ENCODE measurements at places on chromosomes 7 and 10.
A peak's percentile ranks its signal among the peaks of the same experiment; 100 is the strongest.

GRCh38 chr10:5613481-5614154, 52.8 kb downstream of the ASB13 start:
- DNase-seq: no peak

DNA sequence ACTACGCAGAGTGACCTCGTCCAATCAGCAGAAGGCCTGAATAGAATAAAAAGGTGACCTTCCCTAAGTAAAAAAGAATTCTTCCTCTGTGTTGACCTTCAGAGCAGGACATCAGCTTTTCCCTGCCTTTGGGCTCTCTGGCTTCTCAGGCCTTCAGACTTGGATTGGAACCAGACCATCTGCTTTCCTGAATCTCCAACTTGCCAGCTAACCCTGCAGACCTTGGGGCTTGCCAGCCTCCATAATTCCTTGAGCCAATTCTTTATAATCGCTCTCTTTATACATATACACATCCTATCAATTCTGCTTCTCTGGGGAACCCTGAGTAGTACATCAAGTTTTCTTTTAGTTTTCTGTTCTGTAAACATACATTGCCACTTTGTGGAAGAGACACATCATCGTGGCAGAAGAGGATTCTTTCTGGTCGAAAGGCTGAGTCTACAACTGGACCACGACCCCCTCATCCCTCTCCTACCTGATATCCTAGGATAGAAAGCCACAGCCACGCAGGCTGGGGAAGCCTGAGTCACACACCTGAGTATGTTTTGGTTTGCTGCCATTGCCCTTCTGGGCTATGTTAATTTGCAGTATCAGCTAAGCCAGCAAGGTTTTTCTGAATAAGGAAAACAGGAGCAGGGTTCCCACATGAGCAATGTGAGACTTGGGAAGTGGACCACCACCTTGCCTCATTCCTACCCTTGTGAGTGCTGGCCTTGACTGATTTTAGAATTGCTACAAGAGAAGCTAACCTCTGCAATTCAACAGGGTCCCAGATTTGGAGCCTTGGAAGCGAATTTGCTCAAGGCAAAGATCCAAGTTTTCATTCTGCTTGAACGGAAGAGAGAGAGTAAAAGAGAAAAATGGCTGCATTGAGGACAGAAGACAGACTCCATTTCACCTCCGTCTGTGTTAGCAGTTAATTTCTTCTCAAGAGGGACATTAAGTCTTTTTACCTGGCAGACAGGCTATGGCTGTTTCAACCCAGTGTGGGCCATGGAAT, 445.2 kb upstream of the FZD8 start:
- DNase-seq: no peak

GRCh38 chr10:13560597-13560996, 26.2 kb upstream of the PRPF18 start:
- DNase-seq: no peak

- no peak for DNase-seq
These were observed 608.2 kb downstream of the GALNT17 start for GRCh38 chr7:71740174-71740560.

DNA sequence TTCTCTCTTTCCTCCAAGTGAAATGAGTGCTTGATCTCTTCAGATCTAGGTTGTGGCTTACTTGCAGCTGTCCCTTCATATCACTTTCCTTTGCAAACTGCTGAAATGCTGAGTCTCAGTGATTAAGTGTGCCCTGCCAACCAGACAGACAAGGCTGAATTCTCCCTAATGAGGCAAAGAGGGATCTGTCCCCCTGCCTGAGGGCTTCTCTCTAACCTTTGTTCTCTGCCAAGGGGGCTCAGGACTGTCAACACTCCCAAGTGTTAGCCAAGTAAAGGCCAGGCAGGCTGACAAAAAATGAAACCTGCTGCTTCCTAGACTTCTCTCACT, at the start of gene MSS51:
Gene MSS51, minus strand, starts transcription at position 24 of the 330 bp plus-strand sequence. CDS start 5,277 bp downstream, outside the sequence.
- DNase-seq: no peak

DNA sequence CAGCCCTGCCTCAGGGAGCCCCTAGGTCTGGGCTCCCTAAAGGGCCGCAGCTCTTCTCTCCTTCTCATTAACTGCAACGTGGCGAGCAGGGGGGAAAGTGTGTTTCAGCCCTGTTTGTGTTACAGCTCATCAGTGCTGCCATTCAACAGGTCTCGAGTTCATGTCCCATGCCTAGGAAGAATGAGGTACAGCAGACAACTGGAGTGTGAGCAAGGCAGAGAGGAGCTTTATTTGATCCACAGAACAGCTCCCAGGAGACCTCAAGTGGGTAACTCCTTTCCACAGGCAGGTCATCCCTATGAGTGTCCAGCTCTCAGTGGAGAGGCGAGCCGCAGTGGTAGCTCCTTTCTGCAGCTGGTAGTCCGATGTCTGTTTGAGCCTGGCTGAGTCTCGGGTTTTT, 313.1 kb downstream of the AUTS2 start:
- DNase-seq: no peak

GRCh38 chr10:72462261-72462660, 107.5 kb upstream of the DNAJB12 start:
- no peak for DNase-seq

GRCh38 chr10:95693071-95693667, 558 bp downstream of the TCTN3 start:
- no peak for DNase-seq

DNA sequence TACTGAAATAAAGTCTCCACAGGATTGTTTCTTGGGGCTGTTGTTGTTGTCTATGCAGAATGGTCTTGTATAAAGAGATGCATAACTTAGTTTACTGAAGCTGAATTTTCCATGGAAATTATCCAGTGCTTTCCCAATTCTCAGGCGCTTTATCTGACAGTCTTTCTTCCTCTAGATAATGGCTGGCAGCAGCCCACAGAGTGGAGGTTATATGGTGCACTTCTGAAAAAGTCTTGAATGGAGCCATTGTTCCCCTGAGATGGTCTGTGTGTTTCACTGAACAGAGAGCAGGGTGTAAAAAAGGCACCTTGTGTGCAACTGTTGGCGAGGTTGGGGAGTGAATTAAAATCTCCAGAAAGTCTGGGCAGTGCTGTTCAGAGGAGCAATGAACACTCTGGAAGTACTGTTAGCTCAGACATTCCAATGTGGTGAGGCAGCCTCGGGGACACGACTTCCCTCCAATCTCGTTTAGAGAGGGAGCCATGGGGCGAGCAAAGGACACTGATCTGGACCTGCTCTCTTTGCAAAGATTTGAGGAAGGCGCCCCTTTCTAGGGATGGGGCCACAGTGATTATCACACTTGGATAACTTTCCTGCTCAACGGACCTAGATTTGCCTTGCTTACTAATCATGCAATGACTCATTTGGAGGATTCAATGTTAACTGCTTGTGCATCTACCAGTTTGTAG, 2.0 kb upstream of the PLCE1 start:
- no peak for DNase-seq

DNA sequence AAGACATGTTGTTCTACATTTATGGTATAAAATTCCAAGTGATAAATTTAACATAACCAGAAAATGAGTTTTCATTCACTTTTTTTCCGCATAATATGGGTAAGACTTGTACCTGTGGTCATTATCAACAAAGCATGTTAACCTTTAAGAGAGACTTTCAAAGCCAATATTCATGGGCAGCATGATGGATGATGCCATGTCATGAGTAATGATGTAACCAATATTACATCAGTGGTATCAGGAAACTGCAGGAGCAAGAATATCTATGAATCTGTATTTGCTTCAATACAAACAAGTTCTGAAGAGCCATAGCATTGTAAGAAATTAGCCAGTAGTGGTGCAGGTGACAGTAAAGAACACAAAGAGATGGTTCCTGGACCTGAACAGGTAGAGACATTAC, 126.9 kb downstream of the C1GALT1 start:
- no peak for DNase-seq

GRCh38 chr10:91798649-91799611, 704 bp downstream of the TNKS2 start:
- peak; percentile 21 for DNase-seq

DNA sequence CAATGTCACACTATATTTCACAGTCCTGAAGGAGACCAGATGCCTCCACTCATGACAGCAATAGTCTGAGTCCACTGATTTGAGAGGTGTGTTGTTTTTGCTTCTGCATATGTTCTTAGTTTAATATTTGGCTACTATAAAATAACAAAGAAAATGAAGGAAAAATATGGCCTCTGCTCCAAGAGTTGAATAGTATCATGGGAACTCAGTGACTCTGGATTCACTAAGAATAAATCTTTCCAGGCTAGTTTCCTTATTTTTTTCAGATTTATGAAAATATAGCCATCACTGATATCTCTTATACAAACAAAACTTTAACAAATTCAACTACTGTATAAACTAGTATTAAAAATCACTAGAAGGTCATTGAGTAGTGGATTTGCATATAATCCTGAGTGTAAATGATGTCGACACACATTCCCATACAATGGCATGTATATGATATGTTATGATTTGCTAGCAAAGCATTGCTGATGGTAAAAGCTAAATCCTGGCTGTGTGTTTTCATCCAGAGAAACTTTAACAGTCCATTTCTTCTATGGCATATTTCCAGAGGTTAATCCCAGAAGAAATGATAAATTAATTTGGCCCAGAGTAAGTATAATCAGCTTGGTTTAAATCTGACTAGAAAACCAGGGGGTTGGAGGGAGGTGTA, 66.0 kb upstream of the VIPR2 start:
- DNase-seq: no peak

DNA sequence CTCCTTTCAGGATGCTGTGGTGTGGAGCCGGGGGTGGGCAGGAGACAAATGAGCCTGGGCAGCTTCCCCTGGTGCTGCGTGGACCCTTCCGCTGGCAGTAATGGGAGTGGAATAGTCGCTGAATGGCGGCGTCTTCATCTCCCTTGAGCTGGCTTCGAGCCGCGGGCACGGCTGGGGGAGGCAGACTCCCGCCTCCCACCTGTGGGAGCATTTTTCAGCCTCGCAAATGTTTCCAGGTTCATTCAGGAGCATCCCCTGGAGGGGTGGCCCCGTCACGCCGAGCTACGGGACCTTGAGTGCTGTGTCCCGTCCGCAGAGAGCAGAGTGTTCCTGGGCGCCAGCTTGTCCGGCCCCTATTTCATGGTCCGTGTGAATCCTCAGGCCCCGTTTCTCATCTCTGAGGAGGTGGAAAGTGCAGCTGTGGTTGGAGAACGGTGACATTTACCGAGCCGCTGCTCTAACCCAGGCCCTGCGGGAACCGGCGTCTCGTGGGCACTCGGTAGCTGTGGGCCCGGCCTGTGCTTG, 18.1 kb downstream of the FAM20C start:
- no peak for DNase-seq

DNA sequence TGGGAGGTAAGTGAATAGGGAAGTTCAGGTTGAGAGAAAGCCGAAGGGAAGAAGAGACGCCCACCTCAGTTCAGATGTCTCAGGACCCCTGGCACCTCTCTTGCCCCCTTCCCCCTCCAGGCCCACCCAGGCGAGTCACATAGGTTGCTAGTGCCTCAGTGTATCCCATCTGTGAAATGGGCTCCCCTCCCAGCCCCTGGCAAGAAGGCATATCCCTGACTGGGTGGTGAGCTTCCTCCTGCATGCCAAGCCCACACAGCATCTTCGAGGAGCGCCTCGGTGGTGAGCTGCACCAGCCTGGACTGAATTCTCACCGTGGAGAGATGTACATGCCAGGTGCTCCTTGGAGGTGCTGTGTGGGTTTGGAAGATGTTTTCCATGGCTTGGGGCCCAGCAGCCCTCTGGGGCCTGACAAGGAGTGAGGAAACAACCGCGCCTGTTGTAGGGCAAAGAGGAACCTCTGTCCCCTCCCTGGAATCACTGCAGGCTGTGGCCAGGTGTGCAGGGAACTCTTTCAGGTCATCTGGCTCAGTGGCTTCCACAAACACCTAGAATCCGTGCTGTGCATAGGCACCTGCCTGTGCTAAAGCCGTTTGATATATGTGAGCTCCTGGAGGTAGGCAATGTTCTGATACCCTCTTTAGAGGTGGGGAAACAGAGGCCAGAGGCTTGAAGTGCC, 45.1 kb downstream of the UNC5B start:
- DNase-seq: no peak

- no peak for DNase-seq
These were observed at the start of gene GTF2I for GRCh38 chr7:74657692-74658177. Gene GTF2I, plus strand, starts transcription at chr7:74657718. Its CDS starts 31,411 bp downstream, at chr7:74689129.

DNA sequence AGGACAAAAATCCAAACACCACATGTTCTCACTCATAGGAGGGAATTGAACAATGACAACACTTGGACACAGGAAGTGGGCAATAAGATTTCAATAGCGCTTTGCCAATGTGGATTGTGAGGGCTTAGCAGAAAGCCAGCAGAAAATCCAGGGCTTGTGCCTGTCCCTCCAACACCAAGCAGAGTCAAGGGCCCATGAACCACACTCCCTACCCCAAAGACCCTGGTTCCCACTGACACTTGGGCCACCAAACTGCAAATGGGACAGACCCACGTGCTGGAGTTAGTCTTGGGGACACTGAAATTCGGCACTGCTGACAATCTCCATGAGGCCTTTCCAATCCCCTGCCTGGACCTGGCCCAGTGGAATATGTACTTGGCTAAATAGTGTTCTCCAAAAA, 67.0 kb downstream of the GRID1 start:
- DNase-seq: no peak

GRCh38 chr7:13948019-13948801, 41.3 kb downstream of the ETV1 start:
- DNase-seq: no peak

GRCh38 chr10:93199191-93199751, 125.6 kb downstream of the CYP26A1 start:
- no peak for DNase-seq

DNA sequence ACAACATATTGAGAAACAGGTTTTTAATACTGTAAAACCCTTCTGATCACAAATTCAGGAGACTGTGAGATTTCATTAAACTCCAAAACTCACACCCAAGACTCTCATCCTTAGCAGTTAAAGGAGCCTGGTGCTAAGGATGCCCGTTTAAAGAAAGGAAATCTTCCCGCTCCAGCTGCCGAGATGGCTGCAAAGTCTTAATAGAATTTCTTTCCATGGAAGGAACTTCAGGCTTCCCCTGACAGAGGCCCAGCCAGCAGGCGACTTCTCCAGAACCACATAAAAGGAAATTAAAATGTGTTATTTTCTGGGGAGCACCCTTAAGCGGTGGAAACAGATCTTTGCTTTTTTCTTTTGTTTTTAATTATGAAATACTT, 104.7 kb upstream of the CHST15 start:
- DNase-seq: no peak

DNA sequence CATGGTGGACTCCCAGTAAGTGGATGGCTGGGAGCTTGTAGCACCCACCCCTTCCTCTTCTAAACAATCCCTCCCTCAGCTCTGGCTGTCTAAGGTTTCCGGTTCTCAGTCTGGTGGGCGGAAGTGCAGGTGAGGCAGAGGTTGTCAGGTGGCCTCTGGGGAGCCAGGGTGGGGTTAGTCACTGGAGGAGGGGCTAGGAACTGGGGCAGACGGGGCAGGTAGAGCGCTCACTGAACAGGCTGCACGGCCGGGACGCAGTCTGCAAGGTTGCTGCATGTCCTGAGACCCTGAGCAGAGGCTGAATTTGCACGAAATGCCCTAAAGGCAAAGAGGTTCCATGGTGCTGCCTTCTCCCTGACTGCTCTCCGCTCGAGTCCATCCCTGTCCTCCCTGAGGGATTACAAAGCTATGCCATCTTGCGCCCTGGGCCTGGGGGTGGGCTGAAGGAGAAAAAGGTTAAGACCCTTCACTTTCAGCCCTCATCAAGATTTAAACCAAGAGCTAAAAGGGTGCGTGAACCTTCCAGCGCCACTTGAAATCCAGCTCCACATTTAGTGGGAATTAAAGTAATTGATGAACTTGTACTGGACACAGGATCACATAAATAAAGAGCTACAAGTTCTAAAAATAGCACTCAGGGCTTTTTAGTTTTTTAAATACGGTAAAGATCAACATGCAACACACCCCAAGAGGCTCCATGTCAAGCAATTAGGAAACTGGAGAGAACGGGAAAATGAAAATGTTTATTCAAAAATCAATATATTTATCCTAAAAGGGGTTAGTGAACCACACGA, 62.3 kb upstream of the CTBP2 start:
- DNase-seq: no peak

GRCh38 chr7:20458521-20458920, 127.8 kb downstream of the ITGB8 start:
- no peak for DNase-seq
